Posterior cingulate gyrus (tissue), 11 donors: ENCODE measurements at places on chromosomes 2 and 18.

DNA sequence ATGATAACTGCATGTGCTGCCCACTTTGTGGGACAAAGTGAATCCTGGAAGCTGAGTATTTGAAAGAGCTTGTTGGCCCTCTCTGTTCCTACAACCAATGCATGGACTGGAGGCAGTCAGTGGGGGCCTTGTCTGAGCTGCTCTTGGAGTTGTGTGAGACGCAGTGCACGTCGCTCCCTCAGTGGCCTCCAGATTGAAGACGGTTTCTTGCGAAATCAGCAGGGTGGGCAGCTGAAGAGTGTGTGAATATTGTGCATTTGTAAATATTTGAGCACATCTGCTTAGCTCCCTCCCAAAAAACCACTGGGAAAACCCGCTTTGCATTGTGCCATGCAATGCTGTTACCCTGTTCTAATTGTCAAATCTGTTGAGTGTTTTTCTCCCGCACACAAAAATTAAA is 782.8 kb downstream of the PLCL1 start:
- peak; percentile 35 for DNase-seq

DNA sequence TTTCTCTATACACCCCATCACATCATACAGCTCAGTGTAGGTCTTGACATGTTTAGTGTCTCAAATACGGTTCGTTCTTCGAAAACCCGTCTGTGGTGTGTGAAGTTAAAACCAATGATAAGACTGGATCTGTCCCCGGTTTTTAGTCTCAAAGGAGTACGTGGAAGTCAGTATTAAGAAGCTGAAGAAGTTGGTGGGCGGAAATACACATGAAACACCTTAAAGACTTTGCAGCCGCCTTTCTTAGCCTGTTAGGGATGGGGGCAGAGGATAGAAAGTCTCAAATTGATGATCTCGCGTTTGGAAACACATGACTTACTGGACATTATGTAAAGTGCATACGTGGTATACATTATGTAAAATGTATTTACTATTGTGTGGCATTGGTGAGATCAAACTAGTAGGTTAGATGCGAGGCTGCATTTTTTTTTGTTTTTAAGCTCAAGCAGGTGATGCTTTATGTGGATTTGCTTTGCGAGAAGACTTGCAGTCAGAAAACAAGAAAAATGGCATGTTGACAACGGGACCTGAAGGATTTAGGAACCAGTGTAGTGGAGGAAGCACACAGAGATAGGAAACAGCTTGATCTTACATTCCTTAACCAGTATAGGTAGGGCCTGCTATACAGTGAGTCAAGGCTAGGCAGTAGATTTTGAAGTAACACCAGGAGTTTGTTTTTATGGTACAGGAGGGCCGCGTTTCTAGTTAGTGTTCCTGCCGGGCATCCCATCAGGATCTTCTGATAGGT is 1.2 kb downstream of the CNOT11 start:
- DNase-seq: no peak

GRCh38 chr2:3512086-3512485 is 7.2 kb downstream of the ADI1 start:
- no peak for DNase-seq

- DNase-seq: peak; percentile 81
These were observed 214.6 kb downstream of the SETBP1 start for GRCh38 chr18:44895176-44895798.

DNA sequence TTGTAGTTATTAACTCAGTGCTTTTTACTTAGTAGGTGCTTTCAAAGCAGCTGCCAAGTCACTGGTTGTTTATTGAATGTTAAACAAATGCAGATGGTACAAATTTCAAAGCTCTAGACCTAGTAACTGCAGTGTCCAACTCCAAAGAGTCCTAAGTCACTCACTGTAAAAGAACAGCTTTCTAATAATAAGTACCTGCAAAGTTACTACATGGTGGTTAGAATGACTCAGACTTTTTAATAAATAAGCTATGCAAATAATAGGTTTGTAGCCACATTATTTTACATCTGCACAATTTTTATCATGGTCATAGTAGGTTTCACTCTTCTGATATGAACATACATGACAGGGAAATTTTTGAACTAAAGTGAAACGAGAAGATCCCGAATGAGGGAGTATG is 1620.4 kb upstream of the CELF4 start:
- no peak for DNase-seq

GRCh38 chr2:97546711-97547110 is 43.0 kb downstream of the ANKRD36B start:
- DNase-seq: no peak

GRCh38 chr2:69721022-69721421 is 20.9 kb upstream of the ANXA4 start:
- DNase-seq: no peak

DNA sequence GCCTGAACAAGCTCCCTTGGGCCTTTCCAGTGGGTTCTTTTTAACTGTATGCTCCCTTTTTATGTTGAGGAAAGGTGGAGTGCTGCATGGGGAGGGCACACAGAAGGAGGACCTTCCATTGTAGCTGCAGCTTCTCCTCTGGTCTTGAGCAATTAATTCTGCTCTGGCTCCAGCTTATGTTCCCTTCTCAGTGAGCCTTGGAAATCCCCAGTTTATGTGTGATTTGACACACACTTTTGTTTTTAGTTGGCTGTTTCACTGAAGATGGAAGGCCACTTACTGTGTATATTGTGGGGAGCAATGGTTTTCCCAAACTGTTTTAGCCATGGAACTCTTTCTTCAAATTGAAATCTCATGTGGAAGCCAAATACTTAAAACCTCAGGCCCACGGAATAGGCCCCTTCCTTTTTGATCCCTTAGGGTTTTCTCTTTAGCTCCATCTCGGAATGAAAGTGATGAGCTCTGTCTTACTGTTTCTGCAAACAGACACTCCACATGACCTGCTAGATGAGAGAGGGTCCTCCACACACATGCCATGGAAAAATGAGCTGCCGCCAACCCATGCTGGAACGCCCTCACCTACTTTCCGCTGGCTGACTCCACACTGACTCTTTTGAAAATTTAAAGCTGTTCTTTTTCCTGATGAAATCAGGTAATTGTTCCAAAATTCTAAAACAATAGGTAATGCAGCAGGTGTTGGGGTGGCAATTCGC is 280.9 kb upstream of the SIX2 start:
- no peak for DNase-seq

- no peak for DNase-seq
These were observed 354.2 kb downstream of the EN1 start for GRCh38 chr2:118493213-118493612.

DNA sequence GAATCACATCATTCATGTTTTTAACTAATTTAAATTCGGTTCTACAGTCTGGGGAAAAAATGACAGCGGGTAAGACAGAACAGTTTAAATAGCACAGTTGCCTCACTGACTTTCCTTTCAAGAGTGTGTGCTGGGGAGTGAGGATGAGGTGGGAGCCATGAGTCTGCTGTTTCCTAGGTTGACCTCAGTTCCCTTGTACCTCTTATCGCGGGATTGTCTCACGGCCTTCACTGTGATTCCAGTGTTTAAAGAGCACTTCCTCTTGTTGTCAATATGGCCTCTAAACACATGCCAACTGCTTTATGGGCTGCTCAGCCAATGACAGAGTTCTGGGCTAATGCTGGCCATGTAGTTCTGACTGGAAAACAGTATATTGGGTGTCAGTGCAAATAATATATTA is 41.6 kb upstream of the ALMS1 start:
- no peak for DNase-seq

- DNase-seq: no peak
These were observed 7.6 kb upstream of the DSG2 start for GRCh38 chr18:31490387-31490786.
